Femur (tissue), 1 donor: ENCODE measurements at places on chromosomes 6 and 20.

DNA sequence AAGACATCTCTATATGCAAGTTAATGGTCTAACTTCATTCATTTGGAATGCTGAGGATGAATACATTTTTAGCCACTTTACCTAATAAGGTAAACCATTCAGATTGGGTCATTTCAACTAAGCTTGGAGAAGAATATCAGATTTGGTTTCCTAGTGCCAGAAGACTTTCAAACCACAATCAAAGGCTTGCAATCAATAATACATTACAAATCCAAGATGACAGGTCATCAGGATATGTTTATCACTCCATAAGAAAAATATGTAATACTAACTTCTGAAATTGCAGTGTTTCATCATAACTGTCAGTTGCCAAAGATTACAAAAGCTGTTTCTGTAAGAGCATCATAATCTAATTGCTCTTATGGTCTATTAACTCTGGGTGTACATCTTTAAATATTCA lies 654.0 kb downstream of the COL12A1 start:
- no peak for DNase-seq

DNA sequence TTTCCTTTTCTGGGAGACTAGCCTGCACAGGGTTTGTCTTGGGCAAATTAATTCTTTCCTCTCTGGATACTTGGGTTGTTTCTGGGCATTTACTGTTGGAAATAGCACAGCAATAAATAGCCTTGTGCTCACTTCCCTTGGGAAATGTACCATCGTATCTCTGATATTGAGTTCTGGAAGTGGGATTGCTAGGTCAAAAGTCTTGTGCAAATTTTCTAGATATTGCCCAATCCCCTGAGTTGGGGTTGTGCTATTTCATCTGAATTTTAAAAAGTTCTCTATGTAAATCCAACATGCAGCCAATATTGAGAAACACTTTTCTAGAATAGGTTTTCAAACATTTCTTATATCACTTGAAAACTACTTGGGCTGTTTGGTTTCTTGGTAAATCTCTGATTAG lies 64.0 kb upstream of the ELOVL5 start:
- DNase-seq = no peak

GRCh38 chr20:41300383-41300782 lies 17.1 kb downstream of the ZHX3 start:
- no peak for DNase-seq

DNA sequence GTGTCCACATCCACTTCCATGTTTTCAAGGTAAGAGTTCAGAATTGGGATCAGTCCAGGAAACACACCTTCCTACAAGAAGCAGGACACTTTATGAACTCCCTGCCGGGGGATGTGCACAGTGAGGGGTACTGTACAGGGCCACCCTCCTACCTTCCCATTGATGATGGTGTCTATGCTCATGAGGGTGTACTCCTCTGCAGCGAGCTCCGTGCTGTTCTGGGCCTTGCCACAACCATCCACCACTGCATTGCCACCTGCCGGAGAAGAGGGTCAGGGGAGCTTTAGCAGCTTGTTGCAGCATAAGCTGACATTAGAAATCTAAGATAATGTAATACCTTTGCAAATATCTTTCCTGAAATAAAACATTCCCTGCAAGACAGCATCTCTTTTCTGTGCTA lies 44.8 kb downstream of the GCLC start:
- DNase-seq = no peak

DNA sequence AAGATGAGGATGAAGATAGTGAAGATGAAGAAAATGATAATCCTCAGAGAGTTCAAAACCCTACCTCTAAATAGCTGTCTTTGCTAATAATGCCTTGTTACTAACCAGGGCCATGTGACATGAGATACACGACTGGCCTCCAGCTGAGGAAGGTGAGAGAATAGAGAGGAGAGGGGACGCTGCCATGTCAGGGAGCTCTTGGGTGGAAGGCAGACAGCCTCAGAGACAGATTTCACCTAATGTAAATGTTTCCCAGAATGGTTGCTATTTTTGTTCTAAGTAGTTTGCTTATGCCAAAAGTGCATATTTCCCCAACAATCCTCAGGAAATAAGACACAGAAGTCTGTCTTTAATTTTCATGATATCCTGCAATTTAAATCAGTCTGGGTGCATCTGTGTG lies 138.4 kb downstream of the ELOVL4 start:
- no peak for DNase-seq

DNA sequence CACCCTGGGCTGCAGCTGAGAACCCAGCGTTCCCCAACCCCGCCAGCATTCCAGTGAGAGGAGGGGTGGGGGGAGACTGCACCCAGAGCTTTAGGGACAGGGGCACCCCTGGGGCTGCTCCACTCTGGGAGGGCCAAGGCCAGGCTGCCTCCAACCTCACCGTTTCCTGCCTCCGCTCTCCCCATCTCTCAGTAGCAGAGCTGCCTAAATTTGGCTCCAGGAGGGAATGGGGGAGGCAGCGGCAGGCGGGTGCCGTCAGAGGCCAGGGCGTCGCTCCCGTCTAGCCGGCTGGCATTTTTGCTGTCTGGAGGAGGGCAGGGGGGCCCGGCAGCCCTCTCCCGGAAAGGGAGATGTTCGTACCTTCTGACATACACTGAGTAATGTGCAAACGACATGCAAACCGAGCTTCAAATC lies 46.6 kb downstream of the NOL4L start:
- DNase-seq = peak; percentile 53

DNA sequence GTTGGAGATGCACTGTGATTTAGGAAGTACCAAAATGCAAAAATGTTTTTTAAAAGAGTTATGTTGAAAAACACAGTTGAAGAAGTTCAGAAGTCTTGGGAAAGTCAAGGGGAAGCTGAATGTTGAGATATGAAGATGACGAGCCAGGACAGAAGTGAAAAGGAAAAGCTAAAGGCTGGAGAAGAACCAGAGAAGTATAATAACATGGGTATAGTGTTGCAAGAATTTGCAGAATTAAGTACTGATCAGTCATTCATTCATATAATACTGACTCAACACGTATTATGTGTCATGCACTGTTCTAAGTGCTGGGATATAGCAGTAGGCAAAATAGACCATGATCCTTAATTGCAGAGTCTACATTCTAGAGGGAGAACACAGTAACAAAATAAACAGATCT lies 432.8 kb downstream of the CDC5L start:
- no peak for DNase-seq

DNA sequence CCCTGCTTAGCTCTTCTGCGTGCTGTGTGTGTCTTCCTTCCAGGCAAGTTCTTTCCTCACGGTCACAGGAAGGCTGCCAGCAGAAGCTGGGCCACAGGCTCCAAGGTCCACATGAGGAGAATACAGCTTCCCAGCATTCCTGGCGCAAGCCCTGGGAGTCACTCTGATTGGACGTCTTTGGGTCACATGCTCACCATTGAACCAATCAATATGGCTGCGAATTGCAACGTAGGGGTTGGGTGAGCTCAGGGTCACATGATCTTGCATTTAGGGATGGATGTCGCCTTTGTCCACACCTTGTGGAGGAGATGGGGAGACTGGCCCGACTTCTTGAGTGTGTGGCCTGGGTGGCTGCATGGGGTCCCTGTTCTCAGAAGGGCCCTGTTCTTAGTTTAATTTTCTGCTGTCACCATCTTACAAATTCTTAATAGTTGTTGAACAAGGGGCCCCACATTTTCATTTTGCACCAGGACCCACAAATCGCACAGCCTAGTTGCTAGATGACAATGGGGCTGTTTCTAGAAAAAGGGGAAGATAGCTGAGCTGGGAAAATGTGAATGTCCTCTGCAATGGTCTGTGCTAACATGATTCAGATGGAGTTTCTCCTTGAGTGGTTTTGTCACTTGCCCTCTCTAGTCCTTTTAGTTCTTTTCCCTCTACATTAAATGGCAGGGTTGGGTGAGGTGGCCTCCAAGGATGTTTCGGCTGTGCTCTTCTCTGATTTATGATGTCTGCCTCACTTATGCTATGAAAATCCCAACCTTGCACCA lies 149.6 kb downstream of the CDH26 start:
- no peak for DNase-seq

DNA sequence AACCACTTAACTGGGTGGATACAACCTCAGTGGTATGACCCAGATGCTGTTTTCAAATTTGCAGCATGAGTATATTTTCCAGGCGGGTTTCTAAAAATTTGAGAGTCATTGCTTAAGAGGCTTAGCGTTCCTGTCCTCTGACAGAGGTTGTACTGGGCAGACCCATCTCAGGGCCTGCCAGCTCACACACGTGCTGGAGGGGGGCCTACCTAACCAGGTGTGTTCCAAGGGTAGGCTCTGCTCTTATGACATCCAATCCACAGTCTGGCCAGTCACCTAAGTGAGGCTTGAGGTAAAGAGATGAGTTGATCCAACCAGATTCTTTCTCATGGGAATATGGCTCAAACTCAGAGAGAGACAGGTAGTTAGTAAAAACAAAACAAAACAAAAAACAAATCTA lies 1.3 kb downstream of the LYRM4 start:
- no peak for DNase-seq

DNA sequence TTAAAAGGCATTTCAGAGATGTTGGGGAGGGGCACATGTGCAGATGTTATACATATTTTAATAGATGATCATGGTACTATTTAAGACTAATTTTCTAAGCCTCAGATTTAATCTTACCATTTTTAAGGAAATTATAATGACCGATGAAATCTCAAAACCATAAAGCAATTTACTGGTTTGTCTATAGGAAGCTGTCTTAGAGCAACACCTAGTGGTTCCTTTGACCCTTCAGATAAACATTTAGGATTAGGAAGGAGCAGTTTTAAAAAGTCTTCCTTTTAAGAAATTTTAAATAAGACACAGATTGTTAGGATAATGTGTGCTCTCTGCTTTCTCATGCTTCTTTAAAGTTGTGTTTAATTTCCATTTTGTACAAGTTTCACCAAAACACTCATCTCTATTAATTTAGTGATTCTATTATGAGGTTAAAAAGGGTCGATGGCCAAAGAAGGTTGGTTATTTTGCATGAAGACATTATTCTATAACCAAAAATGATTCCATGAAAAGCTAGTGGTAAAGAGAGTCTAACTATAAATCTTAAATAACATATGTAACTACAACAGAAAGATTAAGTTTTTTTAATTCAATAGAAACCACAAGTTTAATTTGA lies 376.4 kb downstream of the HACE1 start:
- no peak for DNase-seq

DNA sequence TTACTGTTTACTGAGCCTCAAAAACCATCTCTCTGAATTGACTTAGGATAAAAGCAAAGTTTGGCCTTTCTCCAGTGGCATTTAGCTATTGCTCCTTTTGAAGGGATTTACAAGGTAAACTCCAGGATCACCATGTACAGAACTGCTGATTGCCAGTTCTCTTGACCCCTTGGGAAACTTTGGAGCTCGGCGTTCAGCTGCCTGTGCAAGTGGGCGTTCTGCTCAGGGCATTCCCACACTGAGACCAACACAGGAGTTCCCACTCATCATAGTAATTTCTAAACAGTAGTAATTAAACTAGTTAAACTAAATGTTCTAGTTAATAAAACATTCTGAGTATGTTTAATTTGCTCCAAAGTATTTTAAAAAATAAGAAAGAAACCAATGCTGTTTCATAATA lies 14.9 kb downstream of the KCNQ5 start:
- no peak for DNase-seq

- DNase-seq = peak; percentile 64
Measured at GRCh38 chr20:4006640-4007039, 8.7 kb downstream of the RNF24 start.

DNA sequence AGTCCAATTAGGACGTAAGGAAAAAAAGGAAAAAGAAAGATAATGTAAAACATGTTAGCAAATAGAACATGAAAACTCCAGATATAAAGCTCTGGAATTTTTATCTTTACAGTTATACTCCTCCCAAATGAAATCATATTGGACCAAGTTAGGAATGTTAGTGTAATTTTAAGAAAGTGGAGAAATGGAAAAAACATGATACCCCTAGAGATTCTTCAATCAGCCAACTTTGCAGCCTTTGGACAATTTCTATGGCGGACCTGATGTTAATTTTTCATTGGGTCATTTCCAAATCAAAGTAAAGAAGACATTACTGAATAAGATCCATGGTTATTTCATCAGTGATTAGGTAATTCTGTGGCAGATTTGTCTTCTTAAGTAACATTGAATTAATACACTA lies 748.7 kb downstream of the RFPL4B start:
- no peak for DNase-seq

DNA sequence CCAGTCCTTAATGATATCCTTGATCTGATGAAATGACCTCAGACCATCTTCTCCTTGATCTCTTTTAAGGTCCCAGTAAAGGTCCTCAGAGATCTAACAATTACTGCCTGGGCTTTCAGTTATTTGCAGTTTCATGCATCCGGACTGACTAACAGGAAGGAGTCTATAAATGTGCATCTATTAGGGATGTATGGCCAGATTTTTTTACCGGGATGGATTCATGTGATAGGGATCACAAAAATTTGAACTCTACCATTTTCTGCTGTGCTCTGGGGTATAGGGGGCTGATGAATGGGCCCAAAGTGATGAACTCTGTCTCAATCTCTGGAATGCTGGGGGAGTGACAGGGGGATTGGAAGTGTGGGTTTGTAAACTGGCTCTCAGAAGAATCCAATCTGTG lies 36.2 kb upstream of the SCUBE3 start:
- DNase-seq = no peak

DNA sequence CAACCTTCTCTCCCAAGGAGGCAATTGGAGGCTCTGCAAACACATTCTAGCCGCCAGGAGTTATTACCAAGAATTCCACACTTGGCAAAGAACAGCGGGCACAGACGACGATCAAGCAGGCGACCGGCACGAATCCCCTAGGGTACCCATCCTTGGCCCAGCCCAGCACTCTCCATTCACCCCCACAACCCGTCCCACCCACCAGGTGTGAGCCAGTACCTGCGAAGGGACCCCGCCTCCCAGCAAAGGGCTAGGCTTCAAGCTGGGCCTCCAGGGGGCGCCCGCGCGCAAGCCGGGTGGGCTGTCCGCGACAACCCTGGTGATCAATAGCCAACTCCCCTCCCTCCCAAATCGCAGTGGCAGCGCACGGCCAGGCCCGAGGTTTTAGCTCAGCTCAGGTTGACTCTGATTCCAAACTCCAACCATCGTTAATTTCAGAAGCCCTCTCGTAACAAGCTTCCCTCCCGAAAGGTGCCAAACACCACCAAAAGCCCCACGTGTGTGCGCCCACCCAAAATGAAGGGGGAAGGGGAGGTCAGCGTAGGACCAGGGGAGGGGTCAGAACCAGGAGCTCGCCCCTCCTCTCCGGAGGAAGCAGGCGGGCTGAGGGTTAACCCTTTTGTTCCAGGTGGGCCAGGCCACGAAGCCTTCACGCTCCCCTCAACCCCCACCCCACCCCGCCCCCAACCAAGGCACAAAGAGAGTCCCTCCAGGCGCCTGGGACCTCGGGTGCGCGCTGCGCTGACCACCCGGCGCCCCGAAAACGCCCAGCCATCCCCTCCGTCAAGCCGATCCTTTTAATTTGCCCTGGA lies 2.1 kb downstream of the SALL4 start:
- peak; percentile 80 for DNase-seq
